LoVo (cell line): ENCODE measurements at places on chromosomes 16 and 17.
A peak's percentile ranks its signal among the peaks of the same experiment; 100 is the strongest.

DNA sequence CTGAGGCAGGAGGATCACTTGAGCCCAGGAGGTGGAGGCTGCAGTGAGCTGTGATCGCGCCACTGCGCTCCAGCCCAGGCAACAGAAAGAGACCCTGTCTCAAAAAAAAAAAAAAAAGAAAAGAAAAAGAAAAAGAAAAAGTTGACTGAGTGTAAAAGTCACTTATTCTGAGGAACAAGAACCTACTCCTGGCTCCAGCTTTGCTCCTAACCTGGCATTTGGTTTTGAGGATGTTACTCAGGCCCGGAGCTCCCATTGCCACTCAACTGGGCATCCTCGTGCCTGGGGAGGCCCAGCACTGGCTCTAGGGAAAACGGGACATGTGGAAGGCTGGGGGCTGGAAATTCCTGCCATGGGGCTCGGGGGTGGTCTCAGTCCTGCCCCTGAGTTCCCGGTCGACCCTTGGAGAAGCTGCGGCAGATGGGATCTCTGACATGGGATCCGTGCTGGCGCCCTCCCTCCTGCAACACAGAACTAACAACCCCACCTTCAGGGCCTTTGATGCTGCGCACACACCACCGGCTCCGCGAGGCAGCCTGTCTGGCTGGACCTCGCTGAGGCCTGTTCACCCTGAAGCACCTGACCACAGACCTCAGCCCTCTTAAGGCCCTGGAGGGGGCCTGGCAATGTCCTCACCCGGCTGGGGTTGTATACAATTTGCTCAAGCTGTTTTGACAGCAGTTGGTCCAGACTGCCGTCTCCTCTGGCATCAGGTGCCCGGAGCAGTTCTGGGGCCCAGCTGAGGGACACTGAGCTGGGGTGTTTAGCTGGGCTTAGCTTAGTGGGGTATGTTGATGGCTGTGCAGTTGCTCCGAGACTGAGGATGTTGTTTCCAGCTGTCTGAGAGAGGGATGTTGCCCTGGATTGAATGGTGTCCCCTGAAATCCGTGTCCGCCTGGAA, 12.3 kb downstream of the CD7 start:
- no peak for DNase-seq

- DNase-seq: no peak
Measured at GRCh38 chr16:26712876-26713275, 353.9 kb upstream of the C16orf82 start.

GRCh38 chr16:82756283-82756599, 129.5 kb downstream of the CDH13 start:
- no peak for DNase-seq

DNA sequence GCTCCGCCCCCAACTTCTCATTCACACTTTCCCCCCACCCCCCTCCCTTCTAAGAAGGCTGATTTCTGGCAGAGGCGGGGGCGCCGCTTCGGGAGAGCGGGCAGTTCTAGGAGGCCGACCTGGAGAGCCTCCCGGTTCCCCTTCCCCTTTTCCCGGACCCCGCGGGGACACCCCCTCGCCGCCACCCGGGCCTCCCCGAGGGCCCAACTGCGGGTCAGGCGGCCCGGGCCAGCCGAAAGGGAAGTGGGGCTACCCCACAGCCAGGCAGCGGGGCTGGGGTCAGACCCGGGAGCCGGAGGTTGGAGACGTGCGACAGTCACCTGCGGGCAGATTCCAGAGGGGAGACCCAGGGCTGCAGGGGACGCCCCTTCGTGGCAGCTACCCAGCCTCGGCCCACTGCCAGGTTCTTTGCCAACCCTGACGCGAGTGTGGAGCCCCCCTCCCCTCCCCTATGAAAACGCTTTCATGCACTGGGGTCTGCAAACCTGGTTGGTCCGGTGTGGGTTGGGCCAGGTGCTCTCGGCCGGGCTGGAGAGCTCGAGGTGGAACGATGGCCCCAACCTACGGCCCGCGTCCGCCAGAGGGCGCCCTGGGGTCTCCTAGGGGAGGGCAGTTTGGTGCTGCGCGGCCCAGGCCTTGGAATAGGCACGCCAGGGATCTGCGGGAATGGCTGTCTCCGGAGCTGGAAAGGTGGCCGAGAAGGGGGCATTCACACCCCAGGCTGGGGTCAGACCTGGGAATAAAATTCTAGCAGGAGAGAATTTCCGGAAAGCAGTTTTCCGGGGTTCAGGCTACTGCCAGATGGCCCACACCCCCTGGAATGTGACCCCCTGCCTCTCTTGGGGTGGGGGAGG, 721 bp upstream of the SOCS3 start:
- peak; percentile 89 for DNase-seq

GRCh38 chr17:57337390-57337789, 81.1 kb downstream of the MSI2 start:
- DNase-seq: no peak

- peak; percentile 12 for DNase-seq
Measured at GRCh38 chr17:4998732-4999429, 1.1 kb downstream of the KIF1C start.

DNA sequence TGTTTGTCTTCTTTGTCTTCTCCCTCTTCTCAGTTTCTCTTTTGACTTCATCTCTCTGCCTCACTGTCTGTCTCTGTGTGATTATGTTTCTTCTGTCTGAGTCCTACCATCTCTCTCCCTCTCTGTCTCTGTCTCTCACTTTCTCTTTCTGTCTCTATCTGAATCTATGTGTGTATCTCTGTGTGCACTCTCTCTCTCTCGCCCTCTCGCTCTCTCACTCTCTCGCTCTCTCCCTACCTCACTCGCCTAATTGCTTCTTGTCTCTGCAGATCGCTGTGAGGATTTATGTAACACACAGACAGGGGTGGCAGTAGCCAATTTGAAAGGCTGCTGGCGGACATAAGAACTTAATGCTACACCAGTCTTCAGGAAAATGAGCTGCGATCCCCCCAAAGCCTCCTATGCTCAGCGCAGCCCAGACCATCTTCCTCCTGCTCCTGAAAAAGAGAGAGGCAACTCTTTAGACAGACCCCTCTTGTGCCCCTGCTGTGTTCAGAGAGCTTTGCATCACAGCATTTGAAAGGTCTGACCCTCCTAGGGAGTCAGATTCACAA, 140.9 kb downstream of the CCT6B start:
- no peak for DNase-seq

GRCh38 chr16:74439685-74440084, 18.4 kb upstream of the CLEC18B start:
- DNase-seq: no peak

- no peak for DNase-seq
Measured at GRCh38 chr17:71145486-71145885, 975.3 kb upstream of the SOX9 start.

DNA sequence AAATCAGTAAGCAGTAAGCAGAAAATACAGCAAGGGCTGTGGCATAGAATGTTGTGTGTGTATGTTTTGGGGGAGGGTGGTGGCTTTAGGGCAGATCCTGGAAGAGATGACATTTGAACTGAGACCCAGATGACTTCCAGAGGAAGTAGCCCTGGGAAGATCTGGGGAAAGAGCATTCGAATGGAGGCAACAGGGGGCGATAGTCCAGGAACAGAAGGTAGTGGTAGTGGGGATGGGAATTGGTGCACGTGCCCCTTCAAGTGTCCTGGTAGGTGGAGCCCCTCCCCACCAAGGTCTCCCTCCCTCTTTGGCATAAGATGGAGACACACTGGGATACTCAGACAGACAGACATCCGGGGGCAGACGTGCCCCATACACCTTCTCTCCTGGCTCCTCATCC, 14.1 kb downstream of the ARHGEF15 start:
- DNase-seq: no peak

- DNase-seq: peak; percentile 55
Measured at GRCh38 chr16:56931271-56931891, 561 bp upstream of the HERPUD1 start.

GRCh38 chr16:21279501-21279900, 1.4 kb upstream of the CRYM start:
- DNase-seq: no peak

GRCh38 chr17:40663252-40663651, 1.7 kb downstream of the KRT222 start:
- DNase-seq: no peak

GRCh38 chr17:79087428-79088143, 13.0 kb downstream of the ENGASE start:
- peak; percentile 45 for DNase-seq
